ENCODE measurements at places on chromosomes 13 and 19.

DNA sequence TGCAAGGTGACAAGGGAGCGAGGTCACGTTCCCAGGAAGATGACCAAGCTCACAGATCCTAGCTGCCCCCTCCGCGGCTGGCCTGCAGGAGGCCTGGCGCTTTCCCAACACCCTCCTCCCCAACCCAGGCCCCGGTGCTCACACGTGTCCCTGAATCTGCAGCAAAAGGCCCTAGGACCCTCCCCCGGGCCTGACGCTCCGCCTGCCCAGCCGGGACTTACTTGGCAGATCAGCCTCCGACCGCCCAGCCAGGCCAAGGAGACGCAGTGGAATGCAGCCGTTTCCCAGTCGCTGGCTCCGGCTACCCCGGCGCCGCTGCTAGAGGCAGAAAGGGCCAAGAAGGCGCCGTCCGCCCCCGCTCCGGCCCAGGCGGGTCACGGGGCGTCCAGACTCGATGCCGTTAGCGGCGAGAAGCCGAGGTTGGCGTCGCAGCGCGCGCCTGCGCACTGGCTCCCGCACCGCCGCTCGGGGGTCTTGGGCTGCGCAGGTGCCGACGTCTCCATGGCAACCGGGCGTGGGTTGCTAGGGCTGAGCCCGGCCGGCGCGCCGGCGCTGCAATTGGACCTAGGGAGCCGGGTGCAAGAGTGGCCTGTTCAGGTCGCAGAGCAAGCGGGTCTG, at the start of gene PNMA8A:
Gene PNMA8A, minus strand, starts transcription at position 448 of the 618 bp plus-strand sequence. CDS start 528 bp downstream, outside the sequence.
- peak; percentile 84 for DNase-seq

- DNase-seq: no peak
Measured at GRCh38 chr19:44809577-44810233, 802 bp downstream of the BCAM start.

DNA sequence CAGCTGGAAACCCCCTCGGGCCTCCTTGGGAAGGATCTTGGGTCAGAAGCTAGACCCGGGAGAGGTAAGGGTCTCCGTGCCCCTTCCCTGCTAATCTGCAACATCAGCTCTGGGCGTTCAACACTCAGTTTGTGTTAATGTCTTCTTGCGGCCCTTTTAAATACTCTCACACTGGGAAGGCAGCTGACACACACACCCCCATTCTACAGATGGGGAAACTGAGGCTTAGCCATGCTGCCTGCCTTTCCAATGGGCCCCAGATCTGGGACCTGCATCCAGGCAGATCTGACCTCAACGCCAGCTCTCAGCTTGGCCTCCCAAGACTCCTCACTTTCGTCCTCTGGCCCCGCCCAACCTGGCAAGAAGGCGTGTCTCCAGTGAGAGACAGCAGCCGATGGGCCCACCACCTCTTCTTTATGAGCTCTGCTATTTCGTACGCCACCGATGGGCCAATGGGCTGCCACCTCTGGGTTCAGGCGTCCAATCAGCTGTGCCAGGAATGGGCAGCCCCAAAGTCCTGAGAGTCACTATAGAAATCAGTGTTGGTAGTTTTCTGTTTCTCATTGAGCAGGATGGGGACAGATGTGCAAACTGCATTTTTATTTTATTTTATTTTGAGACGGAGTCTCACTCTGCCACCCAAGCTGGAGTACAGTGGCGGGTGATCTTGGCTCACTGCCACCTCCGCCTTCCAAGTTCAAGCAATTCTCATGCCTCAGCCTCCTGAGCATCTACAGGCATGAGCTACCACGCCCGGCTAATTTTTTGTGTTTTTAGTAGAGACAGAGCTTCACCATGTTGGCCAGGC, 43.8 kb downstream of the DNM2 start:
- DNase-seq: peak; percentile 15

- no peak for DNase-seq
Measured at GRCh38 chr13:31204592-31204991, 4.8 kb downstream of the B3GLCT start.

DNA sequence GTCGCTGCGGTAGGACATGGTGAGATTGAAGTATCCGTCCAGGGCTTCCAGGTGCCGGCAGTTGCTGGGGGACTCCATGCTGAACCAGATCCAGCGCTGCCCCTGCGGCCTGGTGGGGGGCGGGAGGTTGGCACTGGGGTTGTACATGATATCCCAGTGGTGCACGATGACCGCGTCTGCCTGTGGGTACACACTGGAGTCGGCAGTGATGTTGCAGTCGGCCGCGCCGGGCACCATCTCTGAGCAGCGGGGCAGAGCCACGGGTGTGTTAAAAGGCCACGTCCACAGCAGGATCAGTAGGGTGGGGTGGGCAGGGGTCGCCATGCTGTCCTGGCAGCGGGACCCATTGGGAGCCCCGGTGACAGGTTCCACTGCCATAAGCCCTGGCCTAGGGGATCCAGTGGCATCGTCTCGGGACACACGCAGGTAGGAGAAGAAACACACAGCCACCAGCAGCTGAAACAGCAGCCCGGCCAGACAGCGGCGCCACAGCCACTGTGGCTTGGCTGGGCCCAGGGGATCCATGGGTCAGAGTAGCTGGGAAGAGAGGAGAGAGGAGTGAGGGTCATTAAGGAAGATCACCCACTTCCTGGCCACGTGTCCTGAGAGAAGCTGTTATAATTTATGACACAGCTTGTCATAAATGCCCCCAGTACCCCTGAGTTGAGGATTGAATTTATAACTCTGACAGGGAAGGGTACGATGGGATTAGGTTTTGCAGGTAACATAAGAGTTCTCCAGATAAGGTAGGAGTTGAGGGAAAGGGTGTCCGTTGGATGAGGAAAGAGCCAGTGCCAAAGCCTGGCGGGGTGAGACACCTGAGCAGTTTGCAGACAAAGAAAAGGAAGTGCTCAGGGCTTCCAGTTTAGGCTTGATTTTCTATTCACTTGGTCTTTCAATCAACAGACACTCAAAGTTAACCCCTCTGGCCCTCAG, 2.9 kb downstream of the FUT5 start:
- no peak for DNase-seq

- DNase-seq: no peak
Measured at GRCh38 chr13:93309886-93310523, 83.4 kb downstream of the GPC6 start.

DNA sequence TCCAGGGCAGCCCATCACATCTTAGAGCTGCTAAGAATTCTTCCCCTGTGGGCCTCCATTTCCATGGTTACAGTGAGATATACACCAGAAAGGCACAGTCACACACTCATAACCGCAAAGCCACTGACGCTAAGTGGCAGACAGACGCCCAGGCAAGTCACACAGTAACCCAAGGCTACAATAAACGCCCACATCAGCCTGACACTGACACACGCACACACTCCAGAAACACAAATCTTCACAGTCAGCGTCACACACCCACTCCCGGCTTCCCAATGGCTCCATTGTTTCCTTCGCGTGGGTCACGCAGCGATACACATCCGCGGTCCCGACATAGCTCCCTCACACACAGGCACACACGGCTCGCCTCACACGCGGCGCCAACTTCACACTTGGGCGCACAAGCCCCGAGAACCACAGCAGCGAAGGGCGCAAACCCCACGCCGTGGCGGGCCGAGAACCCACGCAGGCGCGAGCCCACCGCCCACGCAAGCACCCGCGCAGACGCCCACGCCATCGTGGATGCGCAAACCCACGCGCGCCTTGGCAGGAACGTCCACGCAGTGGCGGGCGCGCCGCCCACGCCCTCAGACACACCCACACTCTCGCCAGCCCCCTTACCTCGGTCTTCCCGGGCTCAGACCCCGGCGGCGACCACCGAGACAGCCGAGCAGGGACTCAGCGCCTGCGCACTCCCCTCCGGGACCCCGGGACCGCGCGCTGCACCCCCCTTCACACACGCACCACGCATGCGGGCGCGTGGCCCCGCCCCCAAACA, at the start of gene ZNF667:
Gene ZNF667, minus strand, starts transcription at position 695 of the 778 bp plus-strand sequence. CDS start 14,975 bp downstream, outside the sequence.
- peak; percentile 35 for DNase-seq

- no peak for DNase-seq
Measured at GRCh38 chr13:35722458-35723052, 246.1 kb upstream of the MAB21L1 start.

DNA sequence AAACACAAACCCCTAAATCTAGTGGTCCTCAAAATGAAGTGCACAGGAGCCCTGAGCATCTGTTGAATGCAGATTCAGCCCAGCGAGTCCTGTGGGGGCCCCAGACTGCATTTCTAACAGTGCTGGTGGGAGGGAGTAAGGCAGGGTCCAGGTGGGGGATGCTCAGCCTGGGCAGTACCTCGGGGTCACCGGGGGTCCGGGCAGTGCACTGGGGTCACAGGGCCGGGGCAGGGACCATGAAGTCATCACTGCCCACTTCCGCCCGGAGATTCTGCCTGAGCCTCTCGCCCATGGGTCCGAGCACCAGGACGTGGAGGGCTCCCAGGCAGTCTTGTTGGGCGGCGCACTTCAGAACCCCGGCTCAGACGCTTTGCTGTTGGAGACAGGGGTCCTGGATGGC, 838 bp upstream of the ATP4B start:
- DNase-seq: no peak

GRCh38 chr13:112928972-112929782, 39.8 kb upstream of the MCF2L start:
- no peak for DNase-seq

All from NCI-H2171 treated with DMSO at 0.1 percent for 48 hours (cell line).